ENCODE measurements at places on chromosomes 12 and 14. TPM values are rescaled to one million over a fixed set of nuclear protein-coding genes. Genes with fewer than 3 reads are reported as not detected.
A peak's percentile ranks its signal among the peaks of the same experiment; 100 is the strongest.

- no peaks in the 10 kb centered on the region for H3K36me3 ChIP-seq
- no peak overlapping the region for H3K4me3 ChIP-seq
- no peaks in the 10 kb centered on the region for H3K27me3 ChIP-seq
- DNase-seq = no peak
- peaks cover 4% of the 10 kb centered on the region for H3K4me1 ChIP-seq
Measured at GRCh38 chr14:89881839-89882238, 72.7 kb downstream of the EFCAB11 start.

DNA sequence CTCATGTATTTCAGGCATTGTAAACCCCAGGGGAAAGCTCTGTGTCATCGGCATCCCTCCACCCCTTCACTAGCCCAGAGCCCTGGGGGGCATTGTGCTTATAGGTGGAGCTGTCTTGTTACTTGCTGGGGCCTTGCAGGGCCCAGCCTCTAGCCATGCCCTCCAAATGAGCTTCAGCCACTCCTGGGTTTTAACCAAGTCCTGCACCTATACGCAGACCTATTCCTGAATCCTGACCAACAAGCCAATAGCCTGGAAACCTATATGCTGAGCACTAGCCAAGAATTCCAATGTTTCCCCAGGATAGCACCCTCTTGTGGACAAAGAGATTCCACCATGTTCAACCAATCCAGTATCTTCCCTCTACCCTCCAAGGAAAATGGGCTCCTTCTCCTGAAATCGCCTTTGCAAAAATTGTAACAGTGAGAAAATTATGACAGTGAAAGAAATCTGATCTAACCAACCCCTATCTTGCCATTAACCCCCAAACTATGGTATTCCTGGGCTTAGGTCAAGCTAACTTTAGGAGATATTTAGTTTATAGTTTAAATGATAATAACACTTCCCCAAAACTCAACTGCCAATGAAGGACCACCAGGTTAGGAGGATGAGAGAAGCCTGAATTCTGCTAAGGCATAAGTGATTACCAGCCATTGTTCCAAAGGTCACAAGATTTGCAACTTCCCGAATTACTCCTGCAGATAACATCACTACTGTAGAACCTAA lies 55.5 kb downstream of the TTC7B start:
- H3K4me1 ChIP-seq = peaks cover 29% of the 10 kb centered on the region
- no peaks in the 10 kb centered on the region for H3K27me3 ChIP-seq
- no peak overlapping the region for H3K4me3 ChIP-seq
- no peaks in the 10 kb centered on the region for H3K36me3 ChIP-seq
- no peak overlapping the region for H3K27ac ChIP-seq

DNA sequence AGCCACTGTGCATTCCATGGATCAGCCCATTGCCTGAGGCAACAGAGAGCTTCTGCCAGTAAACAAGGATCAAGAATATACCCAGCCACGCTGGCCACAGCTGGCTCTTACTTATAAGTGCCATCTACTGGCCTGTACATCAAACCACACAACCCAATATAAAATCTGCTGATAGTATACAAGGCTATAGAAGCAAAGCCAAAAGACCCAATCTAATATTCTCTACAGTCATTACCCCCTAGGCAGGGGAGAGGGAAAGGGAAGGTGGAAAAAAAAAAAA lies 4.4 kb upstream of the FAM186B start:
- DNase-seq = no peak
- H3K4me1 ChIP-seq = no peaks in the 10 kb centered on the region
- H3K27me3 ChIP-seq = no peaks in the 10 kb centered on the region

DNA sequence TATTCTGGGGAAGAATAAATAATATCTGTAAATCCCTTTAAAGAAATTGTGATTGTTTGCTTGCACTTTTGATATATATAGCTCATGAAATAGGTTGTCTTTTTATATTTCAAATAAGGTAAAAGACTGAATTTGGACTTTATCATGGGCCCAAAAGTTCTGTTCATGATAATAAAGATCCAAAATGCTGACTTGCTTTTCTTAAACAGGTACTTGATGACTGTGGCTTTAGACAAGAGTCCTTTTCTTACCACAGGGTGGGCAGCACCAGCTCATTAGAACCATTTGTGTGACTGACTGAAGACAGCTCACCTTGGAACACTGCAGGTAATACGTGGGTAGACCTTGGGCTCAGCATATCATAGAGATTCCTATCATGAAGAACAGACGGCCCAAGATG lies 432.6 kb downstream of the ETNK1 start:
- no peaks in the 10 kb centered on the region for H3K4me1 ChIP-seq
- H3K36me3 ChIP-seq = no peaks in the 10 kb centered on the region
- H3K4me3 ChIP-seq = no peak overlapping the region

- H3K4me1 ChIP-seq = peaks cover 9% of the 10 kb centered on the region
- peak overlapping the region; percentile 47 for H3K4me3 ChIP-seq
- no peaks in the 10 kb centered on the region for H3K27me3 ChIP-seq
- no peaks in the 10 kb centered on the region for H3K36me3 ChIP-seq
Measured at GRCh38 chr12:94039914-94040313, 108.5 kb upstream of the PLXNC1 start.

DNA sequence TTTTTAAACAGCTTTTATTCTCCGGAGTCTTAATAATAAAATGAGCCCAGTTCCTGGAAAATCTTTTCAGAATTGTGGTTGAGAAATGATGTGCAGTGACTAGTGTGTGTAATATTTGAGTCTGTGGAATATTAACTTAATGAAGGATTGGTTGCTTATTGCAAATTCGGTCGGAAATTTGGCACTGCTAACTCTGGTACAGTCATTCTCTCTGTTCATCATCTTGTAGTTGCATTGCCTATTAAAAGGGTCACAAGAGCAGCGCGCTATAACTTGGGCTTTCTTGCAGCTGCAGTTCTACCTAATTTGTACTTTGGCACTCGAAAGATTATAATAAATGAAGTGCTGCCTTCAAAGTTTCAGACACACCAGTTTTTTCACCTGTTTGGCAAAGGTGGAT lies 146.0 kb downstream of the FLRT2 start:
- no peak for DNase-seq
- no peaks in the 10 kb centered on the region for H3K4me1 ChIP-seq
- no peaks in the 10 kb centered on the region for H3K27me3 ChIP-seq

CLEC12A gene
- total RNA-seq = not detected

KRT6B gene
- total RNA-seq = not detected

Measured in B cell (primary cell).